Brain pericyte (primary cell): ENCODE measurements at places on chromosomes 7 and 10.

- DNase-seq: no peak
These were observed 30.2 kb upstream of the SEMA3D start for GRCh38 chr7:85217085-85217484.

GRCh38 chr7:4692055-4692454 is 10.0 kb downstream of the FOXK1 start:
- DNase-seq: no peak

- DNase-seq: no peak
These were observed 64.0 kb upstream of the CACUL1 start for GRCh38 chr10:118818621-118819221.

GRCh38 chr10:44039599-44039998 is 345.3 kb downstream of the CXCL12 start:
- DNase-seq: no peak

DNA sequence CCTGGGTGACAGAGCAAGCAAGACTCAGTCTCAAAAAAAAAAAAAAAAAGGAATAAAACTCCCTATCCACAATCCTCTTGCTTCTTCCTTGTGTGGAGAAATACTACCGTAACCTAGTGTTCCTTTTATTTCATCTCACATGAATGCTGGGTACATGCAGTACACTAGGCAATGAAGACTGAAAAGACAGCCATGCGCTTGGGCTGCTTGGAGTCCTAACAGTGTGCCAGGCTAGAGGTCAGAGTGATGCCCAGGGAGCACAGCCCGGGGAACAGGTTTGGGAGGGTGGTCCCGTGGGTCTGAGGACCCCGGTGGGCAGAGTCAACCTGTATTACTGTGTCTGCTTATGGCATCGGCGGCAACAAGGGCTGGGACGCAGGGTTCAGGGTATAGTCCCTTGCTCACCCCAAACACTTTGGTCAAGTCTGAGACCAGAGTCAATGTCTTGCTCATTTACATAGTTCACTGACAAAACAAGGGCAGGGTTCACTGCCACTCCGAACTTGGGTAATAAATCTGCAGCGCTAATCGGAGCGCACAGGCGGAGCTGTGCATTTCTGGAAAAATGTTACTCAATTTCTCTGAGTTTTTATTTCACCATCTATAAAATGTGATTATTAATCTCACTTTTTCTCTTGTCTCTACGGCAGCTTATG is 118.0 kb downstream of the CLEC2L start:
- DNase-seq: no peak
